ENCODE measurements at places on chromosomes 1 and 21.

DNA sequence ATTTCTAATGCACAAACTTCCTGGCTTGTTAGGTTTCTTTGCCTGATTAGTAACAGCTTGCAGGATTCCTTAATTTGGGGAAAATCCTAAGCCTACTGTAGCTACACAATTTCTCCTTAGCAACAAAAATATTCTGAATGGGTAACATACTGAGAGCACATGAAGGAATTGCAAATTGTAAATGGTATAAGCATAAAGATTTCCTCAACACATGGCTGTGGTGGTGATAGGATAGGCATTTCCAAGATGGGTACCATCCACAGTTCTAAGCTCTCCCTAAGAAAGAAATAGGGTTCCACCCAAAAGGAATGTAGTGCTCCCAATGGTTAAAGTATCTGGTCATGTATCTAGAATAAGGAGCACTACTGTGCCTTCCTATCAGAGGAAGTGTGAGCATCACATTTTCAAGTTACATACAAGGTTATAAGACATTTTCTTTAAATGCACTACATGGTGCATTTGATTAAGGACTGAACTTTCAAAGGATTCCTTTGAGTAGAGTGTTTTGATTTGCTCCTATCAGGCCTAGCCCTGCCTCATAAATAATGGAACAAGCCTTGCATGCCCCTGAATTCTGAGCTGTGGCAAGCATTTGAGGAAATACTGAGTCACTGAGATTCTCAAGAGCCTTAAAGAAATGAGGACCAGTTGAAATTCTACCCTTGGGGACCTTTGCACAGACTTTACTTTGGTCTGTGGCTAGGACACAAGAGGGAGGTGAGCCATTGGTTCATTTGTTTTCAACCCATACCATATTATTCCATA, 286.4 kb downstream of the PTBP2 start:
- no peak for DNase-seq

- DNase-seq = no peak
Observed at GRCh38 chr1:92301021-92301420, 2.2 kb downstream of the RPAP2 start.

- DNase-seq = peak; percentile 20
Observed at GRCh38 chr1:169546087-169546995, 39.9 kb downstream of the F5 start.

GRCh38 chr1:213138391-213138790, 87.3 kb downstream of the RPS6KC1 start:
- DNase-seq = no peak

DNA sequence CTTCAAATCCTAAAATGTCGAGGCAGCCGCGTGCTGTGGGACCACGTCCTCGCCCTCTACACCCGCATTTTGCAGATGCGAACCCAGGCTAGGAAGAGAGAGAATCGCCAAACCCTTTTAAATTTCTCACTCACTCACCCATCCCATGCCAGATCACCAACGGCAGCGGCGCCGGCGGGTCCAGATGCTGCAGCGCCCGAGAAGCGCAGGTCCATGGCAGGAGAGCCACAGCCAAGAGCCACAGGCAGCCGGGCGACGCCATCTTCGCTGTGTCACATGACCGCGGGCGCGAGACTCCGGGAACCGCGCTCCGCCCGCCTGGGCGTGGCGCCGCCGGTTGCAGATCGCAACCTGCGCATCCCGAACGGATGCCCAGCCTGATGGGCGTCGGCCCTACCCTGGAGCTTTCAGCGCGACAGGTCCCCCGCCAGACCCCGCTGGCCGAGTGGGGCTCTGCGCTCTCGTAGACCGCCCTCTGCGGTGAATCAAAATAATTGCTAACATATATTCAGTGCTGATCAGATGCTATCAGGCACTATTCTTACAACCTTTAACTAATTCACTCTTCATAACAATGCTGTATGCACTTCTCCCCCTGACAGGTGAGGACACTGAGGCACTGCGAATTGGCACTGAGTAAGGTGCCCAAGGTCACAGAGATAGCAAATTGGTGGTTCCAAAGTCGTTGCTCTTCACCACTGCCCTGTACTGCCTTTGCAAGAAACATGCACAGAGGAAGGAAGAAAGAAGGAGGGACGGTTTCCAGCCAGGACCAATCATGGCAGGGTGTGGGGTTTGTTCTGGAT, at the start of gene PPT1:
Gene PPT1, minus strand, starts transcription at position 276 of the 806 bp plus-strand sequence. Its CDS starts 14 bp downstream, at position 262.
- DNase-seq = peak; percentile 44

DNA sequence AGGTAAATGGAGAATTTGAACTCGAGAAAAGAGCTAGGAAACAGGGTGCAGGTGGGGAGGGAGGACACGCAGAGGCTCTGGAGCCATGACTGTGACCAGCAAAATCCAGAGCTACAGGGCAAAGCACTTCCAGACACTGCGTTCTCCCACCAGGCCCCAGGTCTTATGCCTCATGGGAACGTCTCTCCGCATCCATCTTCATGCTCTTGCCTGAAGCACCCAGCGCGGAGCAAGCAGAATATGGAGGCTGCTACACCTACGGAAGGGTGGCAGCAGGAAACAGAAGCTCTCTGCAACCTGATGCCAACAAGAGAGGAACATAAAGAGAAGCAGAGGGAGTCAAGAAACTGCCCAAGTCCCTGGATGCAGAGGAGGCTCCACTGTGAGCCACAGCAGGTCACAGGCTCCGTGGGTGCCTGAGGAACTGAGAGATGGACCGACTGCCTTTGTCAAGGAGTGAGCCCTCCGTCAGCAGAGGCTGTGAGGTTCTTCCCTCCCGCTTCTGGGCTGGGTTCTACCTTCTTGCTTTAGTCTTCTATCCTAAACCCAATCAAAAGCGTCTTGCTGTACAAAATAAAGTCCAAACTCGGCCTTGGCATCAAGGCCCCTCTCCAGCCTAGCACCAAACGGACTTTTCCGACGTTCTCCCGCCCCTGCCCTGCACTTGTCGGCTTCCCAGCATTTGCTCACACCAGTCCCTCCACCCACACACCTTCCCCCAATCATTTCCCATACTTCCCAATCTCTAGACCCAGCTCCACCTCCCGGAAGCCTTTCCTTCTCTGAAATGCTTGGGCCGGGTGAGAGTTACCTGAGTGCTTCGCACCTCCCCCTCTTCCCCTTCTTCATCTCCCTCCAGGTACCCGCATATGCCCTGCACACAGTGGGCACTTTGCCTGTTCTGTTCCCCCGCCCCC, 930 bp downstream of the DHCR24 start:
- DNase-seq = no peak

- no peak for DNase-seq
Observed at GRCh38 chr1:186016856-186017255, 282.7 kb downstream of the HMCN1 start.

DNA sequence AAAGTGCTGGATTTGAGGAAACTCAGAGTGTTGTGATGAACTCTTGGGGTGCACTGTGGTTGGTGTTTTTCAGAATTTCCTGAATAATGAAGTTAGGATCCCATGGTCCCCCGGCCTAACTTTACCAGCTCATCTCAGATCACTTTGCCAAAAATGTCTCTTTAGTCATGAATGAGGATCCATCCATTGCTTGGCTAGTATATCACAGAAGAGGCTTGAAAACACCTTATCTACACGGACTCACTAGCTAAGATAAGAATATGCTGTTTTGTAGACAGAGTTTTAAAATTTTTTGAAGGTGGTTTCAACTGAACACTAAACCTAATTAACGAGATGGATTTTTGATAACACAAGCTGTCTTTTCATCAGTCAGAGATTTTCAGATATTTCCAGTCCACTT, 53.8 kb downstream of the IVNS1ABP start:
- DNase-seq = no peak

GRCh38 chr1:10626131-10626731, 151.5 kb downstream of the PEX14 start:
- DNase-seq = no peak

- DNase-seq = no peak
Observed at GRCh38 chr21:15183813-15184257, 119.0 kb upstream of the NRIP1 start.

DNA sequence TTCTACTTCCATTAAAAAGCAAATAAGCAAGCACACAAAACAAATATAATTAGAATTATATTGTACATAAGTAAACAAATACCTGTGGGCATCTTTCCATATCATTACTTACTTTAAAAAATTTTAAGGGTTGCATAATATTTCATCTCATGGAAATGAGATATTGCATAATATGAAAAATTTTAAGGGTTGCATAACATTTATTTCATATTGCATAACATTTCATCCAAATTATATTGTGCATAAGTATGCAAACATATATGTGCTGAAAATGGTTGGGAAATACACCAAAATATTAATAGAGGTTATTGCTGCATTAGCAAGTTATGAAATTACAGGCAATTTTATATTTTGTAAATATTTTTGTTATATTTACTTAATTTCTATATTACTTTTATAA, 213.7 kb downstream of the KCNH1 start:
- no peak for DNase-seq

- DNase-seq = no peak
Observed at GRCh38 chr1:100462326-100463025, 75.5 kb upstream of the GPR88 start.

GRCh38 chr1:111552587-111552986, 49.2 kb upstream of the ADORA3 start:
- no peak for DNase-seq

- DNase-seq = no peak
Observed at GRCh38 chr21:45497846-45498645, 44.2 kb downstream of the SLC19A1 start.

GRCh38 chr1:24421502-24421901, 5.9 kb downstream of the NIPAL3 start:
- DNase-seq = no peak

DNA sequence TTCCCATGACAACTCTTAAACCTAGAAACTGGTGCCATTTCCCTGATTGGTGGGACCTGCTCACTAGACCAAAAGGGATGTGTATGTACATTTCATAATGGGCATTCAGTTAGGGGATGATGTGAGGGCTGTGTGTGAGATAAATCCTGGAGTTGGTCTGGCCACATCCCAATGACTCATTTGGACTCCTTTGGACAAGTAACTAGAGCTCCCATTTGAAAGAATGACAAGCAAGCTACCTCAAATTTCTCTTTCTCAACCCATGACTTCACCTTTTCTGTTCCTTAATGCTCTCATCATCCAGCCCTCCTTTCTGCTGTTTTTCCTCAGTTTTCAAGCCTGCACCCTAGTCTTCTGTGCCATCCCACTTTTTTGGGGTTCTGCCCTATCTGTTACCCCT, 27.9 kb downstream of the EBNA1BP2 start:
- DNase-seq = no peak

- DNase-seq = no peak
Observed at GRCh38 chr1:78045563-78045925, 222 bp upstream of the GIPC2 start.

Measured in stimulated activated CD8-positive, alpha-beta memory T cell treated with anti-CD3 and anti-CD28 coated beads, Interleukin-15, amount 100 ng/mL, for 1 hour (primary cell).